ENCODE measurements at places on chromosomes 13 and 19.
A peak's percentile ranks its signal among the peaks of the same experiment; 100 is the strongest.

DNA sequence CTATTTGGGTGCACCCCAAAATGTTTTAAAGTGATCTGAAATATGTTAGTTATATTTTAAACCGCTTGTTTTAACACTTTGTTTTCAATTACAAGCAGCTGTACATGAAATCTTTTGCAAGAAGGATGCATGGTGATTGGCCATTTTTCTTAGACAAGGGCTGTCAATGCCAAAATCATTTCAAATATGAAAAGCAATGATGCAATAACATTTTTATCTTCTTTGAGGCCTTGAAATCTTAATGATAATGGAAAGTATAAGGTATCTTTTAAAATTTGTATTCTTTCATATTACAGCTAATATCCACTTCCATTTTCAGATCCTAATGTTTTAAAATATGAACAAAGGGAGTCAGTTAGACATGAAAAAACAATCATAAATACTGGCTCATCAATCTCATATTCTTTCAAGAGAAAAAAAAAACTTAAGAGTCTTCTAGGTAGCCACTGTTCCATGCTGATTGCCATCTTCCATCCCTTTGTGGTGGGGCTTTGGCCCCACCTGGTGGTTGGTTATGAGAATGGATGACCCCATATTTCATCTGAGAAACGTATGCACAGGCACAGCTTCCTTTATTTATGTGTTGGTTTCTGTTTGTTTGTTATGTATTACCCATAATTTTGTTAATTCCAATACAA is 330.3 kb upstream of the MIR17HG start:
- H3K36me3 ChIP-seq = no peaks in the 10 kb centered on the region
- H3K4me3 ChIP-seq = no peak overlapping the region
- H3K27ac ChIP-seq = no peak overlapping the region
- no peaks in the 10 kb centered on the region for H3K4me1 ChIP-seq
- H3K27me3 ChIP-seq = no peaks in the 10 kb centered on the region

DNA sequence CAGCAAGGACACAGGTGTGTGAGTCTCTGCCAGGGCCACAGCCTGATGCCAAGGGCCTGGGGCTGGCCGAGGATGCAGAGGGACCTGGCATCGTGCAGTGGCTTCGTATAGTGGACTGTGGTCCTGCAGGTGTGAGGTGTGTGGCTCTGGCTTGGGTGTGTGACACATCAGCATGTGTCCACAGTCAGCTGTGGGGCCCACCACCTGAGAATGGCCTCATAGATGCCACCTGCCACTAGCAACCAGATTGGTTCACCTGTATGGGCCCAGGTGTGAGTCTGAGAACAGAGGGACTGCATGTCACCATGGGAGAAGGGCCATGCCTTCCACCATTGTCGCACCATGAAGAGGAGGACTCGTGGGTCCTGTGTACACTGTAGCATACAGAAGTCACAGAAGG is 2.4 kb downstream of the PPP1R14A start:
- DNase-seq = no peak
- H3K27ac ChIP-seq = no peak overlapping the region
- peaks cover 47% of the 10 kb centered on the region for H3K27me3 ChIP-seq

GRCh38 chr19:51137792-51138425 is 4.2 kb upstream of the SIGLEC7 start:
- H3K4me3 ChIP-seq = peak overlapping the region; percentile 63
- peak overlapping the region; percentile 95 for H3K27ac ChIP-seq
- no peak for DNase-seq
- peaks cover 1% of the 10 kb centered on the region for H3K36me3 ChIP-seq
- H3K27me3 ChIP-seq = no peaks in the 10 kb centered on the region
- peaks cover 62% of the 10 kb centered on the region for H3K4me1 ChIP-seq

DNA sequence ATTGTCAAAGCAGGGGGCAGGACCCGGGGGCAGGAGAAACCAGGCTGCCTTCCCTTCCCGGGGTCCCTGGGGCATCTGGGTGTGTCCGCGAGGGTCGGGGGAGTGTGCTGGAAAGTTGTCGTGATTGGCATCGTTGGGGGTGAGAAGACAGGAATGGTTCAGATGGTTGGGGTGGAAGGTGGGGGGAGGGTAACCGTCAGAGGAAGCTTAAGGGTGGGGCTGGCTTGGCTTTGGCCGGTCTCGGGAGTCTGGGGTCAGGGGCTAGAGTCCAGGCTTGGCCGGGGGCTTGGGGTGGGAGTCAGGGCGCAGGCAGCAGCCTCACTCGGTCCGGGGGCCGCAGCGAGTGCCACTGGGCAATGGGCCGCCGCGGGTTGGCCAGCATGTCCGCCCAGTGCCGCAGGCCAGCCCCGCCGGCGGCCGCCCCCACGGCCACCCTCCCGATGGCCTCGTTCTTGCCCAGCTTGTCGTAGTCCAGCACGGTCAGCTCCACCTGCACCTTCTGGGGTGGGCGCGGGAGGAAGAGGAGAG is 6.8 kb upstream of the DNAAF3 start:
- H3K4me1 ChIP-seq = peaks cover 22% of the 10 kb centered on the region
- peak overlapping the region; percentile 80 for H3K27ac ChIP-seq
- peaks cover 95% of the 10 kb centered on the region for H3K27me3 ChIP-seq

GRCh38 chr13:98184792-98185191 is 7.7 kb upstream of the RNF113B start:
- H3K4me3 ChIP-seq = no peak overlapping the region
- no peaks in the 10 kb centered on the region for H3K4me1 ChIP-seq
- no peak for DNase-seq
- H3K36me3 ChIP-seq = no peaks in the 10 kb centered on the region
- no peak overlapping the region for H3K27ac ChIP-seq

DNA sequence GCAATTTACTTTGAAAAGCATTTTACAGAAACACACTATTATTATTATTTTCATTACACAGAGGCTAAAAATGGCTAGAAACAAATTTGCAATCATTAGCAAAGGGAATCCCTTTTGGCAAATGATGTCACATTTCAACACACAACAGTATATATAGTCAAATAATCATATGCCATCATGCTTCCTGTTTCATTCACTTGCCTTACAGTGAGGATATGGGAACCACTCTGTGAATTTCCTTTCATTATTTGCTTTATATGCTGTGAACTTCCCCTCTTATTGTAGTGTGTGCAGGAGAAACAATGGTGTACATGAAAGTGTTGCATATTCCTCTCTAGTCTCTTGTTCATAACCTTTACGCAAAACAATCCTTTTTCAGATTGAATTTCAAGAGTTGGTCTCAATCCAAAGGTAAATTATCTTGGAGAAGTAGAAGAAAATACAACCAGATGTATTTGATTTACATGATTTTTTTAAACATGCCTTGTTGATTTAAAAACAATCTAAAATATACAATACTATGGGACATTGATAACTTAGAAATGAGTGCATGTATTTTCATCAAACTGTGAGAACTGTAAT is 657.3 kb downstream of the EFNB2 start:
- H3K36me3 ChIP-seq = no peaks in the 10 kb centered on the region
- no peaks in the 10 kb centered on the region for H3K27me3 ChIP-seq
- no peak for DNase-seq
- H3K4me3 ChIP-seq = no peak overlapping the region
- H3K4me1 ChIP-seq = no peaks in the 10 kb centered on the region

DNA sequence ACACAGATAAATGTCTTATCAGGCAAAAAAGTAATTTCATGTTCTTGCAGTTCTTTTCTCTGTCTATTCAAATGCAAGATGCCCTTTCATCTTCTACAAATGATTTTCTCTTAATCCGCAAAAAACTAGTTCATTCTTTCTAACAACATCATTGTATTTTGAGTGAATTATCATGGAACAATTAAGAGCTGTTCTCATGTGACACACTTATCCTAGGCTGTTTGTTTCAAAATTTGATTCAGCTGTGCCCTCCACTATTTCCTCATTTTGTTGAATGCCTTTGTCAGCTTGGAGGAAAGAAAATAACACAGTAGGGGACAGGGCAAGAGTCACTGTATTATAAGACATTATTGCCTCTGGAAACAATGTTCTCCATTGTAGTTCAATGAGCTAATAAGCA is 396.9 kb downstream of the KCTD12 start:
- no peak overlapping the region for H3K4me3 ChIP-seq
- no peak overlapping the region for H3K27ac ChIP-seq

GRCh38 chr19:47881757-47882156 is 4.4 kb downstream of the SULT2A1 start:
- no peak overlapping the region for H3K4me3 ChIP-seq
- no peaks in the 10 kb centered on the region for H3K4me1 ChIP-seq
- H3K36me3 ChIP-seq = no peaks in the 10 kb centered on the region
- H3K27ac ChIP-seq = no peak overlapping the region
- DNase-seq = no peak
- peaks cover 44% of the 10 kb centered on the region for H3K27me3 ChIP-seq

DNA sequence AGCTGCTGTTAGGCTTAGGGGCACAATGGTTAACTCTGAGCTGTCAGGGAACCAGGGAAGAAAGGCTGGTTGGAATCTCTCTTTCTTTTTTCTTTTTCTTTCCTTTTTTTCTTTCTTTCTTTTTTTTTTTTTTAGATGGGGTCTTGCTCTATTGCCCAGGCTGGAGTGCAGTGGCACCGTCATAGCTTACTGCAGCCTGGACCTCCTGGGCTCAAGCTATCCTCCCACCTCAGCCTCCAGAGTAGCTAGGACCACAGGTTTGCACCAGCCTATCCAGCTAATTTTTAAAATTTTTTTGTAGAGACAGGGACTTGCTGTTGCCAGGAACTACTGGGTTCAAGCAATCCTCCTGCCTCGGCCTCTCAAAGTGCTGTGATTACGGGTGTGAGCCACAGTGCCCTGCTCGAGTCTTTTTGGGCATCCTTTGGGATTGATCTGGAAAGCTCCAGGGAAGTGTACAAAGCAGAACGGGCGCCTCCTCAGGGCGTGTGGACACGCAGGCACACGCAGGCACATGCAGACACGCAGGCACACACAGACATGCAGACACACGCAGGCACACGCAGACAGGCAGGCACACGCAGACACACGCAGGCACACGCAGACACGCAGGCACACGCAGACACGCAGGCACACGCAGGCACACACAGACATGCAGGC is 99.2 kb downstream of the GADD45B start:
- peaks cover 1% of the 10 kb centered on the region for H3K36me3 ChIP-seq
- H3K4me1 ChIP-seq = no peaks in the 10 kb centered on the region
- no peak overlapping the region for H3K4me3 ChIP-seq
- H3K27me3 ChIP-seq = peaks cover 4% of the 10 kb centered on the region

DNA sequence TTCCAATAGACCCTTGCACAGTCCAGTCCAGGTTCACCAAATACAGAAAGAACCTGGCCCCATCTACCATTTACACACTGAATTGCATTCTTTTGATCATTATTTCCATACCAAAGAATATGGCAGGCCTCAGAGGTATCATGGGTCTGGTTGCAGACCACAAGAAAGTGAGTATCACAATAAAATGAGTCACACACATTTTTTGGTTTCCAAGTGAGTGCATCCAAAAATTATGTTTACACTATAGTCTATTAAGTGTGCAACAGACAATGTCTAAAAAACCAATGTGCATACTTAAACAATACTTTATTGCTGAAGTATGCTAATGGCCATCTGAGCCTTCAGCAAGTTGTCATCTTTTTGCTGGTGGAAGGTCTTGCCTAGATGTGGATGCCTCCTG is 105.3 kb downstream of the SPACA7 start:
- no peak for DNase-seq
- H3K36me3 ChIP-seq = peaks cover 4% of the 10 kb centered on the region
- H3K27ac ChIP-seq = no peak overlapping the region
- no peak overlapping the region for H3K4me3 ChIP-seq

GRCh38 chr19:1783874-1784273 is 28.2 kb downstream of the ATP8B3 start:
- no peak overlapping the region for H3K27ac ChIP-seq
- peaks cover 45% of the 10 kb centered on the region for H3K27me3 ChIP-seq
- no peak overlapping the region for H3K4me3 ChIP-seq
- H3K36me3 ChIP-seq = no peaks in the 10 kb centered on the region
- no peak for DNase-seq
- no peaks in the 10 kb centered on the region for H3K4me1 ChIP-seq

DNA sequence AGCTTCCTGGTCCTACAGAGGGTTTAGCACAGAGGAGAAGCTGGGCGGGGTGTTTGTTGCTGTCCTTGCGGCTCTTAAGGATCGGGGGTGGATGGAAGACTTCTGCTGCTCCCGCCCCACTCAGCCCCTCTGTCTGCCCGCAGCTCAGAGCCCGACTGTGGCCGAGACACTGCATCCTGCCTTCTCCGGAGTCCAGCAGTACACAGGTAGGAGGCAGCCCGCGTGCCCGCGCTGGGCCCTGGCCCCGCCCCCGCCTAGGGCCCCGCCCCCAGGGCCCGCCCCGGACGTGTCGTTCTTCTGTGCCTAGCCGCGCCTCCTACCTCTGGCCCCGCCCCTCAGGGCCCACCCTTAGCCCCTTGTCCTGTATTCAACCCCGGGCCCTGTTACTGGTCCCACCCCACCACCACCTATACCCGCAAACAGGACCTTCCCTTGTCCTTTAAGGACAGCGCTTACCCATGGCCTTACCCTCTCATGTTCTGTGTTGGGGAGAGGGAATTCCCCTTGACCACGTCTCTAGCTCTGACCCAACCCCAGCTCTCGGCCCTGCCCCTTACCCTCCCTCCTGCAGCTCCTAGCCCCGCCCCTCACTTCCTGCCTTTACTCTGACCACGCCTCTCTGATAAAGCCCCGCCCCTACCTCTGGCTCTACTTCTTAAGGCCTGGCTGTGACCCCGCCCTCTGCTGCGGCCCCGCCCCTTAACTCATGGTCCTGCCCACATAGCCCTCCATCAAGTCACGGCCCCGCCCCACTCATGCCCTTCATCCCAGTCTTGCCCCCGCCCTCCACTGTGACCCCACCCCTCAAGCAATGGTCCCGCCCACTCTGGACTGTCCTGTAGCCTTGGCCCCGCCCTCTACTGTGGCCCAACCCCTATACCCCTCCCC is 60.5 kb downstream of the CELF5 start:
- DNase-seq = peak; percentile 56
- H3K27me3 ChIP-seq = peaks cover 11% of the 10 kb centered on the region
- no peak overlapping the region for H3K27ac ChIP-seq
- H3K4me3 ChIP-seq = peak overlapping the region; percentile 43
- peaks cover 12% of the 10 kb centered on the region for H3K4me1 ChIP-seq

DNA sequence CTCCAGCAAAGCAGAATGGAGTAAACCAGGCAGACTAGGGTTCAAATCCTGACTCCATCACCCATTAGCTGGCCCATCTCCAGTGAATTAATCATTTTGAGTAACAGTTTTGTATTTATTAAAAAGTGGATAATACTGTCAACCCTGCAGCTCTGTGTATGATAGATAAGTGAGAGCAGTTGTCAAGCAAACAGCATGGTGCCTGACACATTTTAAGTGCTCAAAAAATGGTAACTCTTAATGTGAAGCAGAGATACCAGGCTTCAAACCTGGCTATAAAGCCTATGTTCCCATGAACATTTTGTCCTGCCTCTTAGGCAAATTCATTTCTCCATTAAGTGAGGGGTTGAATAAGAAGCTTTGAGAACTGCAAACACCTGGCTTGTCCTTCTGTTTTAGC is 409.6 kb downstream of the TBC1D4 start:
- H3K27ac ChIP-seq = no peak overlapping the region
- no peaks in the 10 kb centered on the region for H3K4me1 ChIP-seq
- H3K36me3 ChIP-seq = no peaks in the 10 kb centered on the region
- H3K4me3 ChIP-seq = no peak overlapping the region

DNA sequence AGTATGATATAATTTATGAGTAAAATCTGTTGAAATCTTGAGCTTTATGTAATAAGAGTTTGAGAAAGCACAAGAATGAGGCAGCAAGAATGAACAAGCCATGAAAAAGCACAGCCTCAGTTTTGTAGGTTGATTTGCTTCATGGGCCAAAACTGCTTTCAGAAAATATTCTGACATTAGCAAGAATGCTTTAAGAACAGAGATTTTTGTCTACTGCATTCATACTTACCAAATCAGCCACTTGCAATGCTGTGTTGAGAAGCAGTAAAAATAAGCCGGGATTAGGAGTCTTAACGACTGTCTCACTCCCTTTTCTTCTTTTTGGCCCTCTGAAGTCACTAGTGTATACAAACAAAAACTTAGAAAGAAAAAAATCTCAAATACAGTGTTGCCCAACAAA is 114.5 kb downstream of the POSTN start:
- no peak for DNase-seq
- H3K27me3 ChIP-seq = no peaks in the 10 kb centered on the region
- H3K27ac ChIP-seq = no peak overlapping the region
- no peak overlapping the region for H3K4me3 ChIP-seq
